Thymus (tissue), 14 donors: ENCODE measurements at places on chromosomes 1 and 21.

DNA sequence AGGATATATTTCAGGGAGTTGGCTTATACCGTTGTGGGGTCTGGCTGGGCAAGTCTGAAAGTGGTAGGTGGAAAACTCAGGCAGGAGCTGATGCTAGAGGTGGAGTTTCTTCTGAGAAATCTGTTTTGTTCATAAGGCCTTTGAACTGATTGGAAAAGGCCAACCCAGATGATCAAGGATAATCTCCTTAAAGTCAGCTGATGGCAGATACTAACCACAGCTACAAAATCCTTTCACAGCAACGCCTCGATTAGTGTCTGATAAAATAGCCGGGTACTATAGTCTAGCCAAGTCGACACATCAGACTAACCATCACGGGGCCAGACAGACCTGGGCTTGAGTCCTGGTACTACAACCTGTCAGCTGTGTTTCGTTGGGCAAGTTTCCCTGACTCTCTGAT lies 21.4 kb downstream of the OPRD1 start:
- no peak for DNase-seq

GRCh38 chr1:51592711-51593110 lies 24.2 kb upstream of the OSBPL9 start:
- no peak for DNase-seq

DNA sequence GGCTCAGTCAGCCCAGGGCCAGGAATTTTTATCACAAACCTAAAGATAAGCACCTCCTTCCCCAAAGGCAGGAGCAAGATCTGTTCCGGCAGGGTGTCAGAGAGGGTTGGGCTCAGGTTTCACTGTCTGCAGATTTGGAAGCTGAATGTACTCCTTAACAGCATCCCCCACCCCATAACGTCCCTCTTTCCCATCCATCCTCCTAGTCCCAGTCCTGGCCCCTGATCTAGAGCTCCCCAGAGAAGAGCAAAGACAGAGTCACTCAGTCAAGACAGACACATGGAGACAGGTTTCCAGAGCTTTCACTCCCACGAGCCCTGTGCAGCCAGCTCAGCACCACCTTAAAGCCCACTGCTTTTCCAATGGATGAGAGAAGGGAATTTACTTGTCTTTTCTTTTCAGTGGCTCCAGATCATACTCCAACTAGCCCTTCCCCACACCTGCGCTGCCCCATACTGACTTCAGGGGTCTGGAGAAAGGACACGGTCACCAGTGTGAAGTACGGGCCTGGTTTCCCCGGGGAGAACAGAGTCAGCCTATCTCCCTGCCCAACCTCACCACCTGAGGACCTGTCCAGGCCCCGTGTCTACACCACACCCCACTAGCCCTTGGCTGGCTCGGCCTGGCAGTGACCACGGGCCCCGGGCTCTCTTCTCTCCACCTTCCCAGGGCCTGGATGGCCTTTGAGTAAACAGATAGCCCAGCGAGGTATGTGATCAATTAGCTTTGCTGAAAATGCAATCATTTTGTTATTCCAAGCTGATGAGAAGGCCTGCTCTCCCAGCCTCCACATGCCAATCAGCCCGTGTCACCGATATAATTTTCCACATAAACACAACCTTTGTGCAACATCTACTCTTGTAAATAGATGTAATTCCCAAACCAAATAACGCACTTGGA lies 249.1 kb downstream of the FOXD2 start:
- no peak for DNase-seq

- no peak for DNase-seq
Measured at GRCh38 chr1:39044762-39045161, 18.6 kb downstream of the NDUFS5 start.

DNA sequence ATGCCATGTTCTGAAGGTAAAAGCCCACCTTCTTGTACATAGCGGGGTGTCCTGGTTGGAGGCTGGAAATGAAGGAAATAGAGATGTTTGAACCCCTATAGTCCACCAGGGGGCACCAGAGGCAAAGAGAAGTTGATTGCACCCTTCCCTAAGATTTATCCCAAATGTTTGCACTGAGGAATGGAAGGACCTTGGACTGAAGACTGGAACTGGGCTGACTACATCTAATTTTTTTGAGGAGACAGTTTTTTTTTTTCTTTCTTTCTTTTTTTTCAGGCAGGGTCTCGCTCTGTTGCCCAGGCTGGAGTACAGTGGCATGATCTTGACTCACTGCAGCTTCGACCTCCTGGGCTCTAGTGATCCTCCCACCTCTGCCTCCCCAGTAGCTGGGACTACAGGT lies 55.3 kb upstream of the EIF4G3 start:
- peak; percentile 25 for DNase-seq

DNA sequence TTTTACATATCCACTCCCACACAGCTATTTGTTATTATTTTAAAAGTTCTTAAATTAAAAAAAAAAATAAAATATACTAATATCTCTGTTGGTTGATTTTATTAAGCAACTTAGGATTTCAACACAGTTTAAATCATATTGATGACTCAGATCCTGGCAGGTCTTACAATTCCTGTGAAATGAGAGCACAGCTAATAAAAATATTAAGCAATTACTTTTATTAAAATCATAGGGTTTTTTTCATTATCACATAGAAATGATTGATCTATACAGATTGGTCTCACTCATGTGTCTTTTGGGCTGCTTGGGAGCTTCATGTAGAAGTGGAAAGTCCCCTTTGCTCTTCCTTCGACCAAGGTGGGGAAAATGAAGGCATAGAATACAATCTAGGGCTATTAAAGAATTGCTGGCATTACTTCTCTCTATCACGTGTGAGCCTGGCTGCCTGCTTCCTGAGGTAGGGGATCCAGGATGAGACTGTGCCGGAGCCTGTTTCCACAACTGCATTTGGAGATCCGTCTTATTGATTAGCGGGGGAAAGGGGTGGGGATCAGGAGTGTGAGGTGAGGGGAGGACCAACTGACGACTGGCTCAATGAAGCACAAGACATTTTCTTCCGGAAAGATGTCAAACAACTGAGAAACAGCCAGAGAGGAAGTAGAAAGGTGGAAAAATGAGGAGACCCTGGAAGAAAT lies 858.0 kb downstream of the USP25 start:
- DNase-seq = no peak

GRCh38 chr1:85074365-85074964 lies 26.2 kb upstream of the MCOLN3 start:
- no peak for DNase-seq
